ENCODE measurements at places on chromosomes 5 and 9.
A peak's percentile ranks its signal among the peaks of the same experiment; 100 is the strongest.

GRCh38 chr5:122896598-122897282 is 51.3 kb downstream of the SNX24 start:
- DNase-seq: no peak

DNA sequence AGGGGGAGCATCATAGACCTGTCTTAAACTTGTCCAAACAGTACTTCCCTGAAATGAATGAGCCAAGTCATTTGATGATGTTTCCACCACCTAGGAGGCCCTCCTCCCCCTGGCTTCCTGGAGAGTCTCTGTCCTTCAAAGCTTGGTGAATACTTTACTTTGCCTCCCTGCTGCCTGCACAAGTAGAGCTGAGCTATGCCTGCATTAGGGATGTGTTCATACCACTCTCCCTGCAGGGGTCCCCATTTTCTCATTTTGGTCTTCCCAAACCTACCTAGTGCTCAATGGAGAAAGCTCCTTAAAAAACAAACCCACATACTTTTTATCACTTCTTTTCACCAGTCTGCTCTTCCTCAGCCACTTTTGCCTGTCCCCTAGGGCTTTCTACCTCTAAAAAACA is 7.7 kb downstream of the CCNI2 start:
- no peak for DNase-seq

GRCh38 chr5:125481506-125482465 is 735.3 kb upstream of the ZNF608 start:
- DNase-seq: no peak

GRCh38 chr9:110890416-110890815 is 147.9 kb downstream of the LPAR1 start:
- DNase-seq: no peak

- DNase-seq: no peak
These were observed 12.7 kb upstream of the SLC25A48 start for GRCh38 chr5:135821802-135822201.

DNA sequence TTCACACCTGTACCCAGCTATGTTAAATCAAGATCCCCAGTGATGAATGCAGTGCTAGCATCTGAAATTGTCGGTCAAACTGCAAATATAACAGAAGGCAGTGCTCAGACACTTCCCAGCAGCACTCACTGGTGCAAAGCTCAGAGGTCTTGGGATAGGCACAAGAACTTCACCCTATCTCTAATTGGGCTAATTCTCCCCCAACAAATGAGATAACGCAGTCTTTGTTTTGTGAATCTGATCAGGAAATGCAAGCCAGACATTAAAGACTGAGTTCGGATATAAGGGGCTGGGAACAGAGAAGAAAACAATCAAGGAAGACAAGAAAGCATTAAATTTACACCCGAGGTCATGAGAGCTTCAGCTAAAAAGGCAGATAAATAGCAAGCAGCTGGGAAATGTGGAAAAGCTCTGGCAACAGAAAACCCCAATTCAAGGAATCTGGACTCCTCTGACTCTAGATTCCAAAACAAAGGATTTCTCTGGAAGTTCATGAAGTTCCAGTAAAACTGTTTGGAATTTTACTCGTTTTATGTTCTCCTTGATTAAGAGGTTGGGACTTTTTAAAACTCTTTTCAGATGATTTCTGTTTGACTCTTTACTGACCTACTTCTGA is 65.1 kb downstream of the GNA14 start:
- DNase-seq: no peak

- peak; percentile 11 for DNase-seq
These were observed 5.0 kb downstream of the IL3 start for GRCh38 chr5:132065351-132065937.

GRCh38 chr5:60812426-60812825 is 31.6 kb downstream of the ELOVL7 start:
- DNase-seq: no peak

- no peak for DNase-seq
These were observed 474.0 kb upstream of the DAB2 start for GRCh38 chr5:39898731-39899130.

GRCh38 chr5:58507715-58508114 is 16.5 kb downstream of the GAPT start:
- no peak for DNase-seq

- no peak for DNase-seq
These were observed 15.3 kb downstream of the HNRNPH1 start for GRCh38 chr5:179608131-179608581.

DNA sequence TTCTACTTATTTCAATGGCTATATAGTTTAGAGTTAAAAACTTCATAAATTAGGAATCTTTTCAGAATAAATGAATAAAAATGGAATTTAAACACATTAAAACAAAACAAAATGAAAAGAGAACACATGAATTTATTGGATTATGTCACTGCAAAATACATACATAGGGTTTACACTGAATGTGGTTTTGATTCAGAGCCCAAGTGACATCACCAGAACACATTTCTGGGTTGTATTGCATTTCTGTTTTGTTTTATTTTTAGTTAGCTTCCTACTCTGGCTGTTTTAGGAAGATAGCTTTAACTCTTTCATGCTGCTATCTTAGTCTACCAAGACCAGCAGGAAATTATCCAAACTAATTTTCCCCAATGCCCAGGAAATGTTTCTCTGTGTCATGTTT is 1935.0 kb downstream of the EFNA5 start:
- no peak for DNase-seq

- DNase-seq: no peak
These were observed 34.1 kb downstream of the ECPAS start for GRCh38 chr9:111450124-111450523.

DNA sequence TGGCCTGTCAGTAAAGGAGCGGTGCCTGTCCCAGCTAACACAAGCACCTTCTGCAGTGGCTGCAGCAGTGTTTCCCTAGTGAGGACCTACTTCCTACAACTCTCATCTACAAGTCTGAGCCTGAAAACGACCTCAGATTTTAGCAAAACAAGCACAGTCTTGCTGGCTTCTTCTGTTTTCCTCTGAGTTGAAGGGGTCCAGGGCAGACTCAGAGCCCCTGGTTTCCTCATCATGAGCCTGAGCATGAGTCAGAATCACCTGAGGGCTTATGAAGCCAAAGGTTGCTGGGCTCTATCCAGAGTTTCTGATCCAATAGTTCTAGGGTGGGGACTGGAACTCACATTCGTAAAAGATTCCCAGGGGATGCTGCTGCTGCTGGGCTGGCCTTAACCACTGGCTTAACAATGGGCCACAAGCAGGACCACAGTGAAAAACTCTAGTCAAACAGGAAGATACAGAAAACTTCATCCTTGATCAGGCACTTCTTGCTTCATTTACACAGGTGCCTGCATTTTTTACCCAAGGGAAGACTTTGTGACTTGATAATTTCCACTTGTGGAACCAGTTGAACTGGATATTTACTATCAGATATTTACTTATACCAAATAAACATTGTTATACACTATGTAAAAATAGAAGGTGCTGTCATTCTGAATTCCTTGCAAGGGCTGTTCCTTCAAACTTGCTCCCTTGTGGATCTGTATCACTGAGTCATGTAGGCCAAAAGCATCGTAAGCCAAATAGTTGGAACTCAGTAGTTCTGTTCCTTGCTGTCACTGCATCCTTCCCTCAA is 4.3 kb upstream of the ACER2 start:
- no peak for DNase-seq

- no peak for DNase-seq
These were observed 190.3 kb upstream of the SEMA6A start for GRCh38 chr5:116764941-116765340.

DNA sequence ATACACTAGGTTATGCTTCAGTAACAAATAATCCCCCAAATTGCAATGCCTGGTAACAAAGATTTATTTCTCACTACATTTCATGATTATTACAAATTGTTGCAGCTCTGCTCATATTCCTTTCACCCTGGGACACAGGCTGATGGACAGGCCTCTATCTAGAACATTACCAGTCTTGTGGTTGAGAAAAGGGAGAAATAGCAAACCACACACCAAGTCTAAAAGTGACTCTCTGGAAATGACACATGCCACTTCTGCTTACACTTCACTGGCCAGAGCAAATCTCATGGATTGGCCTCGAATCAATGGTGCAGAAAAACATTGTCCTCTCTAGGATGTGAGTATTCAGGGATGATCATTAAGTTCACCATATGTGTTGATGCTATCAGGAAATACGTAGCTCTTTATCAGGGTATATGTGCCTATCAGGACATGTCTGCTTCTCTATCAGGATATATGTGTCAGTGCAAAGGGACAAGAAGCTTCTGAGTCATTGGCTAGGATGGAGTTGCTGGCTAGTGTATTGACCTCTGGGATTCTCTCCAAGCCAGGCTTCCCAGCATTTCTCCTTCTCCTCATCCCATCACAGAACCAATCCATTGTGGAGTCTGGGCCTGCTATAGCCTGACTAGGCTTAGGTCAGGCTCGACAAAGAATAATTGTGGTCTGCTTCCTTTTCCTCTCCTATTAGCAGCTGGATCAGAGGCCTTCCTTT is 91.1 kb upstream of the CEP78 start:
- no peak for DNase-seq

DNA sequence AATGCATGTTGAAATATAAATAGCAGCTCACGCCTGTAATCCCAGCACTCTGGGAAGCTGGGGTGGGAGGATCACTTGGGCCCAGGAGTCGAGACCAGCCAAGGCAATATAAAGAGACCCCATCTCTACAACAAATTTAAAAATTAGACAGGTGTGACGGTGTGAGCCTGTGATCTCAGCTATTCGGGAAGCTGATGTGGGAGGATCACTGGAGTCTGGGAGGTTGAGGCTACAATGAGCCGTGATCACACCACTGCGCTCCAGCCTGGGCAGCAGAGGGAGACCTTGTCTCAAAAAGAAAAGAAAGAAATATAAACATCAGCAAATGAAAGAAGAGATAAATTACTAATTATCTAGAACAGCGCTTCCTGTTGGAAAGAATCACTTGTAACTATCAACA is 105.0 kb downstream of the MAPKAP1 start:
- no peak for DNase-seq

- DNase-seq: no peak
These were observed 61.6 kb downstream of the IPPK start for GRCh38 chr9:92608241-92608908.

- DNase-seq: no peak
These were observed 173.7 kb downstream of the GABRB2 start for GRCh38 chr5:161372682-161373344.

Data from stimulated activated CD8-positive, alpha-beta memory T cell treated with anti-CD3 and anti-CD28 coated beads, Interleukin-2, amount 100 ng/mL, for 1 hour (primary cell).